ENCODE measurements at places on chromosomes 13 and 19.
A peak's percentile ranks its signal among the peaks of the same experiment; 100 is the strongest.

DNA sequence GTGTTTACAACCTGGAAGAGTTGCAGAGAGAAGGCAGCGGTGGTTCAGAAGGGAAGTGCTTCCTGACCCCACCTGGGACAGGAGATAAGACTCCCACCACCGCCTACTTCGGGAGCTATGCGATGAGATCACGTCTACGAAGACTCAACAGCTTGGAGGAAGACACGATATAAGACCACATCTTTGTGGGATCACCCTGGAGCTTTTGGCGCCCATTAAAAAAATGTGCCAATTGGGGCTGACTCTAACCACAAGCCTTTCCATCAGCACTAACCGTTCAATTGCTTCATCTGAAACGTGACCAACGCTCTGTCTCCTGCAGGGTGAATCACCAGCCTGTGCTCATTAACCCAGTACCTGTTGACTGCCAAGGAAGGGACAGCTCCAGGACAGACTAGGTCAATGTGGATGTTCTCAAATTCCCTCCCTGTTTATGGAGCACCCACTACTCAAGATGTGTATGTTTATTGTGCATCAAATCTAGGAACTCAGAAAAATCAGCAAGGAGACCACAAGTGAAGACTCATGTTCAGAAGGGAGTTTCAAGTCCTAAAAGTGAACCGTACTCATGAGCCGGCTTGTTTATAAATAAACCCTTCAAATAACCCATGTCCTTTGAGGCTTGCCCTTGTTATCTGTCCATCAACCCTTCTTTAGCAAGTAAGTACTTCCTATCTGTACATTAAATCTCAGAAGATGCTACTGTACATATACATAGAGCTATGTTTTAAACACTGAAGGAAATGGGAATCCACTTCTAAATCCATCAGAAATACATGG lies 67.5 kb downstream of the LATS2 start:
- peak; percentile 91 for DNase-seq

DNA sequence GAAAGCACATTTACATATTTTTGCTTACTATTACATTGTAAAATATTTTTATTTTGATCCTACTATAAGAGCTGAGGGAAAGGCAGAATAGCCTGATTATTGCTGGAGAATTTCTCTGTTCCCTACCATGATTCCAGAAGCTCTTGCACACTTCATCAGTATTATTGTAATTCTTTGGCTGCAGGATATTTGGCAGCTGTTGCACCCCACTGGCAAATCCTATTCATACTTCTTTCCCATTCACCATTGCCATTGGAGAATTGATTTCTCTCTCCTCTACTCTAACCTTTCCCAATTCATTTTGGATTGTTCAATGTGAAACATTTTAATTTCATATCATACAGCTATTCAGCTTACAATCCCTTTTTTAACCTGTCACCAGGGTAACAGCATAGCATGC lies 238.0 kb downstream of the GGACT start:
- DNase-seq, result no peak

DNA sequence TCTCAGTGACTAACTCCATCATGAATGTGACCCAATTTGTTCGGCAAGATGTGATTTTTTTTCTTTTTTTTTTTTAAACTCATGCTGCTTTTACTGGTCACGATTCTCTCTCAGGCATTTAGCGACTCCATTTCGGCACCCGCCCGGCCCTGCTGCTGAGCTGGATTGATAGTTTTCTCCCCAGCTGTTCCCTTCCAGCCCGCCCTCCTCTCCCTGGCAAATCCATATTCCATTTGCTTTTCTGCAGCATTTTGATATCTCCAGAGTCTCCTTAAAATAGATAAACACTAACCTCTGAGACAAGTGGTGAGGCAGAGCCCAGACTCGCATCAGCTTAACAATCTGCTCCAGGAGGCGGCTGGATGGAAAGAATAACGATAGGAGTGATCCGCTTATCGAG lies 55.5 kb upstream of the KATNAL1 start:
- DNase-seq, result no peak

DNA sequence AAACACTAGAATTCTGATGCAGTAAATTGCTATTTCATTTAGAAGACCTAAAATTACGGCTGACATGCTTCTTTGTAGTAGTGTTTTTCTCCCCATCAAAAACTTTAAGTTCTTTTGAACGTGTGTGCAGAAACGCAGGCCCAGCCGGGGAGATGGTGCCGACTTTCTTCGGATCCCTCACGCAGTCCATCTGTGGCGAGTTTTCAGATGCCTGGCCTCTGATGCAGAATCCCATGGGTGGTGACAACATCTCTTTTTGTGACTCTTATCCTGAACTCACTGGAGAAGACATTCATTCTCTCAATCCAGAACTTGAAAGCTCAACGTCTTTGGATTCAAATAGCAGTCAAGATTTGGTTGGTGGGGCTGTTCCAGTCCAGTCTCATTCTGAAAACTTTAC lies 98.3 kb downstream of the TNFRSF19 start:
- no peak for DNase-seq

- DNase-seq, result no peak
Observed at GRCh38 chr19:7225741-7226140, 68.5 kb downstream of the INSR start.

- DNase-seq, result no peak
Observed at GRCh38 chr19:32771596-32771995, 52.0 kb downstream of the TDRD12 start.

GRCh38 chr13:113559901-113560644 lies 24.5 kb upstream of the TFDP1 start:
- DNase-seq, result no peak

- DNase-seq, result no peak
Observed at GRCh38 chr13:106472621-106473020, 62.8 kb downstream of the EFNB2 start.

- DNase-seq, result no peak
Observed at GRCh38 chr13:23919006-23919405, 21.7 kb upstream of the C1QTNF9B start.

GRCh38 chr19:35715981-35716800 lies 1.6 kb upstream of the KMT2B start:
- DNase-seq, result no peak

- DNase-seq, result no peak
Observed at GRCh38 chr13:38494445-38494844, 144.8 kb downstream of the UFM1 start.

- DNase-seq, result peak; percentile 78
Observed at GRCh38 chr19:15587663-15588062, 27.4 kb upstream of the CYP4F8 start.

GRCh38 chr13:101465877-101466276 lies 13.4 kb downstream of the ITGBL1 start:
- no peak for DNase-seq
